ENCODE measurements at places on chromosomes 13 and 19. TPM values are rescaled to one million over a fixed set of nuclear protein-coding genes. Genes with fewer than 3 reads are reported as not detected.
A peak's percentile ranks its signal among the peaks of the same experiment; 100 is the strongest.

The LONP1 gene
- 180 TPM for total RNA-seq

The NKPD1 gene
- total RNA-seq, result 0.76 TPM

The ZNF486 gene
- total RNA-seq, result 22.3 TPM

The KLK14 gene
- total RNA-seq, result 1.1 TPM

DNA sequence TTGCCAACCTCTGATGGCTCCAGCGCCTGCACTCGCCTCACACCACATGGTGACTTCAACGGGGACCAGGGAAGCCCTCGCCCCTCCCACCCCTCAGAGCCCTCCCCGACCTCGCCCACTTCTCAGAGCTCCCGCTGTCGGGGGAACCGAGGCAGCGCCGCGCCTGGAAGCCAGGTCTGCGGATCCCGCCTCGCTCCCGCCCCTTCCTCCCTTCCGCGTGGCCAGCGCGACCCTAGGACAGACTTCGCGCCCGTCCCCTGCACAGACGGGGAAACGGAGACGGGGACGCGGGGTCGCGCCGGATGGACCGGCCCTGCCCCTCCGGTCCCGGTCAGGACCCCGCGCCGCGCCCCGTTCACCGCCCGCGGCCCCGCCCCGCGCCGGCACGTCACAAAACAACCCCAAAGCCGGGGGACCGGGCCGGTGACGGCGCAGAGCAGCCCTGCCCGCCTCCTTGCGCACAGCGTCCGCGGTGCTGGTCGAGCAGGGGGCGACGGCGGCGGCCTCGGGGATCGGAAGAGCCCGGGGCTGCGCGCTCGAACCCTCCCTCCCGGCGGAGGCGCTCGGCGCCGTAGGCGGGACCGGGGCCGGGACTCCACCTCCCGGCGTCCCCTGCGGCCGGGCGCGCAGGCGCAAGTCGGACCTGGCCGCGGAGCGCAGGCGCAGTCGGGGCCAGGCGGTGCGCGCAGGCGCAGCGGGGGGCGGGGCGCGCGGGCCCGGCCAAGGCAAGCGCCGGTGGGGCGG lies 379 bp upstream of the CDC34 start:
- DNase-seq, result peak; percentile 82

DNA sequence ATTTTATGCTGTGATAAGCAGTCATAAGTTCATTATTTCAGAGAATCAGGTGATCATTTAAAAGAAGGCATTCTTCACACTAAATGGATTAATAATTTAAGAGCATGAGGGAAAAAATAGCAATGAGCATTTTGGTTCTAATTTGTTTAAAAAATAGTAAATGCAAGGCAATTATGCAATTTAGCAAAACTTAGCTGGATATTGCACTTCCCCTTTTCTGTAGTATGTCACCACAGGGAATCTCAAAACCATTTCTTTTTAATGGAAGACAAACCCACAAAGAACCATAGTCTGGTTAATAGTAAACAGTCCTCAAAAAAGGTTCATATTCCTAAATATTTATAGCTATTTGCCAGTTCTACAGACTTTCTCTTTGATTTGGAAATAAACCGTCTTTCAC lies 30.2 kb downstream of the COG6 start:
- DNase-seq, result no peak

DNA sequence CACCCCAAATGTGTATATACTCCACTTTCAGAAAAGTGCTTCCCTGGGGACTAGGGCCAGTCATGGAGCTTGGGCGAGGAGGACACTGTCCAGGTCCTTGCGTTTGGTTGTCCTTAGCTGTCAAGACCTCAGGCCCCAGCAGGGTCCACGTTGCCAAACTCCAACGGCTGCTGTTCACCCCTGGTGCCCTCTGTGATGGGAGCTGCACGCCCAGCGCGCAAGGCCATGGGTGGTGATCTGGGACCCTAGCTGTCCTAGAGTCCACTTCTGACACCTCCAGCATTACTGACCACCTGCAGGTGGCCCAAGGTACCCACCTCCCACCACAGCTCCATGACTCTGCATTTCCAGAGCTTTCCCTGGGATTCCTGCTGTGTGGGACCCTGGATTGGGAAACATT lies 4.0 kb downstream of the LRP3 start:
- DNase-seq, result no peak

- DNase-seq, result no peak
Observed at GRCh38 chr13:85074543-85075313, 724.5 kb downstream of the SLITRK6 start.

GRCh38 chr19:43468354-43469159 lies 3.1 kb upstream of the LYPD3 start:
- no peak for DNase-seq

- no peak for DNase-seq
Observed at GRCh38 chr19:17737690-17738153, 13.6 kb upstream of the FCHO1 start.

- DNase-seq, result peak; percentile 53
Observed at GRCh38 chr13:94710881-94711560, 1.3 kb downstream of the SOX21 start.

GRCh38 chr19:13098277-13099072 lies 4.2 kb downstream of the LYL1 start:
- no peak for DNase-seq

All from WTC11 (cell line).